PC-3 (cell line): ENCODE measurements at places on chromosomes 7 and 10. TPM values are rescaled to one million over a fixed set of nuclear protein-coding genes. Genes with fewer than 3 reads are reported as not detected.

GRCh38 chr10:26628395-26628794 lies 69.1 kb upstream of the PDSS1 start:
- H3K27me3 ChIP-seq: peaks cover 42% of the 10 kb centered on the region
- no peak for DNase-seq
- H3K36me3 ChIP-seq: no peaks in the 10 kb centered on the region
- no peak overlapping the region for H3K4me3 ChIP-seq
- no peaks in the 10 kb centered on the region for H3K4me1 ChIP-seq

C10orf53 gene
- not detected in 2 replicates for total RNA-seq

GRCh38 chr7:48760528-48761265 lies 163.7 kb upstream of the CDC14C start:
- no peak overlapping the region for H3K27ac ChIP-seq
- no peaks in the 10 kb centered on the region for H3K4me1 ChIP-seq
- H3K4me3 ChIP-seq: no peak overlapping the region
- peak; percentile 14 for DNase-seq
- peaks cover 13% of the 10 kb centered on the region; the same call in 1 of the 2 replicates for H3K27me3 ChIP-seq
- H3K36me3 ChIP-seq: no peaks in the 10 kb centered on the region

- H3K27me3 ChIP-seq: no peaks in the 10 kb centered on the region
- peaks cover 64% of the 10 kb centered on the region for H3K4me1 ChIP-seq
- peak overlapping the region; percentile 10; the same call in 1 of the 2 replicates for H3K4me3 ChIP-seq
- peak overlapping the region; percentile 73 for H3K27ac ChIP-seq
- peaks cover 6% of the 10 kb centered on the region; the same call in 1 of the 2 replicates for H3K36me3 ChIP-seq
- no peak for DNase-seq
These were observed 44.8 kb downstream of the MALSU1 start for GRCh38 chr7:23343806-23344475.

KLF14 gene
- not detected in 2 replicates for total RNA-seq

GRCh38 chr10:36281831-36282331 lies 639.8 kb upstream of the FZD8 start:
- no peak overlapping the region for H3K4me3 ChIP-seq
- no peaks in the 10 kb centered on the region for H3K36me3 ChIP-seq
- no peak overlapping the region for H3K27ac ChIP-seq
- no peak for DNase-seq

EN2 gene
- 2.3 and 2.4 TPM in 2 replicates for total RNA-seq

TSPAN12 gene
- 7.2 and 8.3 TPM in 2 replicates for total RNA-seq

LIPK gene
- not detected in 2 replicates for total RNA-seq

STAMBPL1 gene
- 15.7 and 19.5 TPM in 2 replicates for total RNA-seq

- H3K27ac ChIP-seq: no peak overlapping the region
- no peaks in the 10 kb centered on the region for H3K27me3 ChIP-seq
These were observed 729 bp upstream of the TAF3 start for GRCh38 chr10:7817576-7817975.

DNA sequence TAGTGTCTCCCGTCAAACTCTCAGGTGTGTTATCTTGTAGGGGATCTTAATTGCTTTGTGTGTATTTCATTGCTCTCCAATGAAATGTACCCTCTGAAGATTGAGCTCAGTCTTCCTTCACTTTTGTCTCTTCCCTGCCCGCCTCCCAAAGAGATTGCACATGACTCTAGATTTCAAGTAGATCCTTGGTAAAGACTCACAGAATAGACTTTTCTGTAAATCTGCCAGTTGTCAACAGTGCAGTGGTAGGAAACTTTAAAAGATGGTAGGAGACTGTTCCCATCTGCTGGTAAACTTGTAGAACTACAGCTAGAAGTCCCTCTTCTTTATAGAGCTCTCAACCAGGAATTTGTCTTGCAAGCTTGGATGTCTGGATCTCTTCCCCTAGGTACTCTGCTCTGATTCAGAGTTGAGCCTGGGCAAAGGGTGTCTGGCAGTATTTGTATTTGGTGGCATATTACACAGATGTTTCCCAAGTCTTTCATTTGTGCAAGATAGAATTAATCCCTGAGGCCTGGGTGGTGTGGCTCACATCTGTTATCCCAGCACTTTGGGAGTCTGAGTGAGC lies 9.6 kb downstream of the CCL26 start:
- H3K4me3 ChIP-seq: no peak overlapping the region
- no peaks in the 10 kb centered on the region for H3K27me3 ChIP-seq
- DNase-seq: peak; percentile 74

NUPR2 gene
- total RNA-seq: not detected in 2 replicates

GPR15LG gene
- total RNA-seq: not detected in 2 replicates

GRCh38 chr7:28361551-28361950 lies 50.8 kb upstream of the CREB5 start:
- no peaks in the 10 kb centered on the region for H3K36me3 ChIP-seq
- H3K4me1 ChIP-seq: peaks cover 25% of the 10 kb centered on the region
- no peak for DNase-seq
- H3K27ac ChIP-seq: no peak overlapping the region
- H3K4me3 ChIP-seq: no peak overlapping the region
- no peaks in the 10 kb centered on the region for H3K27me3 ChIP-seq

BMPER gene
- total RNA-seq: 0.06 and 0.11 TPM in 2 replicates
